Stimulated activated CD4-positive, alpha-beta T cell treated with anti-CD3 and anti-CD28 coated beads, Interleukin-1b, Interleukin-23, amount 100 ng/mL, for 1 hour (primary cell): ENCODE measurements at places on chromosomes 3 and 15.

GRCh38 chr3:195829897-195830254, 18.1 kb upstream of the MUC4 start:
- no peak for DNase-seq

DNA sequence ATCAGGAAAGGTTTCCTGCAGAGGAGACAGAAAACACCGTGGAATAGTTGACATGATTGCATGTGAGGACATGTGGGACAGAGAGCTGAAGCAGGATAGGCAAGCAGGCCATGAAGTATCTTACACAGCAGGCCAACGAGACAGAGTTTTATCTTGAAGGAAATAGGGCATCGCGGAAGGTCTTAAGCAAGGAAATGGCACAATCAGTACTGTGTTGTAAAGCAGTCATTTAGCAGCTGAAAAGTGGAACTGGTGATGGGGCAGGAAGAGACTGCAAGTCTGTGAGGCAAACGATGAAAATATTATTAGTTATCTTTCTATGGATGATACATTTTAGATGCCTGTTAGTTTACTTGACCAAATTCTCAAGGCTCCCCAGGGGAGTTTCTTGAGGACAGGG, 535.1 kb downstream of the SOX2 start:
- no peak for DNase-seq

DNA sequence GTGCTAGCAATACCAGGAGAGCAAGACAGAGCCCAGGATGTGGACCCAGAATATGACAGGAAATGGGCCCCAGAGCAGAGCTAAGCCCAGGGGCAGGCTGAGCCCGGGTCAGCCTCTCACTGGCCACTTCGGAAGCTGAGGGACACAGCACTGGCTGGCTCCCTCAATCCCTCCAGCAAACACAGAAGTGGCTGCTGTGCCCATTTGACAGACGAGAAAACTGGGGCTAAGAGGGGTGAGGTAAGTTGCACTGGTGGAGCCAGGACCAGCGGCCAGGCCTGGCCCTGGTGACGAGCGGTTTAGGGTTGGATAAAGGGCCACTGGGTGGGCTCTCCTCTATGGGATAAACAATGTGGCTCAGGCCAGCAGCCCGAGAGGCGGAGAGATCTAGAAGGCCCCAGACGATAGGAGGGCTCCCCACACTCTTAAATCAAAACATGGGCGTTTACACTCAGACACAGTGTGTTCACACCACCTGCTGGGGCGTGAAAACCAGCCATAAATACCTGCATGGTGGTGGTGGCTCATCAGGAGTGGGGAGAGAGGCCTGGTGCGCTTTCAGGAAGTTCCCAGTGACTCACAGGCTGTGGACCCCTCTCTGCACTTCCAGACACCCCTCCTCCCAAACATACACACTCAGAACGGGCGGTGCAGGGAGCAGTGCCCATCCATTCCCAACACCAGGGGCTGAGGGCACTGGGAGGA, 12.0 kb upstream of the LINGO1 start:
- DNase-seq = no peak

DNA sequence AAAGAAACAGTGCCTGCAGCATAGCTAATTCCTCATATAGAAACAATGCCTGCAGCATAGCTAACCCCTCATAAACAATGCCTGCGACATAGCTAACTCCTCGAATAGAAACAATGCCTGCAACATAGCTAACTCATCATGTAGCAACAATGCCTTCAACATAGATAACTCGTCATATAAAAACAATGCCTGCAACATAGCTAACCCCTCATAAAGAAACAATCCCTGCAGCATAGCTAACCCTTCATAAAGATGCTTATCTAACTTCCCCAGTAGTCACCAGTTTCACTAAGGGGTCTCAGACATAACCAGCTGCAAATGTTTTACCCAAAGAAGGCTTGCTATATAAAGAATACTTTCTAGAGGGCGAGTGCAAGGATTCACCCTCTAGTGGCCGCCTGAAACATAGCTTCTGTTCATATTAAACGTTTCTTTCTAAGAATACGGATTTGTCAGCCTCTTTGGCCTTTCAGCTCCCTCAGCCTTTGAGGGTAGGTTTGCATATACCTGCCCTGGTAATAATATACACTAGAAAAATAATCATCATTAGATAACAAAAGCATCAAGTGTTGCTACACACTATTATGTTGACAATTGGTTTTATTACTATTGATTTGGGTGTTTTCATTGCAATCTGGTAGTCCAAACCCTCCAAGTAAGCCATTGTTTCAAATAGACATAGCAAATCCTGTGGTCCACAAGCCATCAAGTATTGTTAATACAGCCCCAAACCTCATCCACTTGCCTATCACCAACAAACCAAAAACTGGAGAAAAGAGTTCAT, 44.4 kb upstream of the FAN1 start:
- no peak for DNase-seq

GRCh38 chr3:79019137-79019923, 748.5 kb downstream of the ROBO1 start:
- no peak for DNase-seq

DNA sequence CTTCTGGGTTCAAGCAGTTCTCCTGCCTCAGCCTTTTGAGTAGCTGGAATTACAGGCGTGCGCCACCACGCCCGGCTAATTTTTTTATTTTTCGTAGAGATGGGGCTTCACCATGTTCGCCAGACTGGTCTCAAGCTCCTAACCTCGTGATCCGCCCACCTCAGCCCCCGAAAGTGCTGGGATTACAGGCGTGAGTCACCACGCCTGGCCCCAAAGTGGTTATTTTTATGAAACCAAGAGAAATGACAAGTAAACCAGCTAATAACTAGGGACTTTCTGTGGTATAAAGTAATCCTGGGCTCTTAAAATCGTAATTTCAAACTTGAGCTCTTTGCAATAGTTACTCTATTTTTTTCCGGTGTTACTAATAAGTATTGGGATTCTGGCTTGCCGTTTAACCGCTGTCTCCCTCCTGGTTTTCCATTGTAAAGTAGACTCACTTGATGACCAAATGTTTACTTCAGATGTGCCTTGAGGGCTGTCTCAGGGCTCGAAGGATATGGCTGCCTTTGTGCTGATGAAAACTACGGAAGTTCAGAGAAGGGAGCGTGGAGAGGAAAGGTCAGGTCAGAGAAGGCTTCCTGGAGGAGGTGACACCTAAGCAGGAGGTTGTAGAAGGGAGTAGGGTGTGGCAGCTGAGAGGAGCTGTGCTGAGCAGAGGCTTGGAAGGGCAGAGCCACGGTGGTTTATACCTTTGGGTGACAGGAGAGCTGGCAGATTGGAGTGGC, 4.2 kb downstream of the ZSCAN2 start:
- DNase-seq = no peak

- no peak for DNase-seq
Observed at GRCh38 chr3:105503191-105503593, 136.5 kb downstream of the ALCAM start.

GRCh38 chr3:46736006-46736872, 18.6 kb upstream of the PRSS50 start:
- no peak for DNase-seq

- no peak for DNase-seq
Observed at GRCh38 chr3:39098473-39099000, 8.9 kb downstream of the GORASP1 start.

- no peak for DNase-seq
Observed at GRCh38 chr3:13465236-13465873, 14.8 kb upstream of the HDAC11 start.

DNA sequence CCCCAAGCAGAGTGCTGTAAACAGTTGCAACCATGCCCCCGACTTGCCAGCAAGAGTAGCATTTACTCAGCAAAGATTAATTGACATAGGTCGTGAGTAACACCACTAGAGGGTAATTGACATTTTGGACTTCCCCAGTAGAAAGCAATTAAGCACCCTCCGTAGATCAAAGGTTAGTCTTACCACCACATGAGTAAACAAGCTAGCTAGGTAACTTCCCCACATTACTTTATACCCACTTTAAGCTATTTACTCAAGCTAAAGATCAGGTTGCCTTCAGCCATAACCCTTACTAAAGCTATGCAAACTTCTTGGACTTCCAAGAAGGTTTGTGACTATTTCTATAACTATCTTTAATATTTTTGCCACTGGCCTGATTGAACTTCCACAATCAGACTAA, 1072.7 kb downstream of the OTOL1 start:
- DNase-seq = no peak

GRCh38 chr3:64552160-64552559, 135.6 kb downstream of the ADAMTS9 start:
- DNase-seq = no peak

GRCh38 chr3:47614788-47615187, 36.1 kb upstream of the CSPG5 start:
- no peak for DNase-seq

DNA sequence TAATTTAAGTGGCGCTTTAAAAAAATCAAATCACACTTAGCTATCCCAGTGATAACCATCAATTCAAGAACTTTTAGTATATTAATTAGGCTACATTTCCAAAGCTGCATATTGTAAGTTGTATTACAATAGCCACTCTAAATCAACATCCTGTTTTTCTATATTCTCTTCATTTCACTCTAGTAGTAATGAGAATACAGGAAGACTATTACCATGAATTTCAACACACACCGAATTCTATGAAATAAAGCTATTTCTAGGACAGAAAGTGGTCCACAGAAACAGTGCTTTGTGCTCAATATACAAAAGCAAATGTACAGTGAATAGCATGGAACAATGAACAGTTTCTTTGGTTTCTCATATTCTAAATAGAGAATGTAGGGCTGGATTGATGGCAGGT, 24.6 kb downstream of the TRAT1 start:
- no peak for DNase-seq
